ENCODE measurements at places on chromosomes 5 and 9. TPM values are rescaled to one million over a fixed set of nuclear protein-coding genes. Genes with fewer than 3 reads are reported as not detected.
A peak's percentile ranks its signal among the peaks of the same experiment; 100 is the strongest.

LCP2 gene
- total RNA-seq = not detected

OSMR gene
- 0.19 TPM for total RNA-seq

ANKRD33B gene
- total RNA-seq = 2.1 TPM

FGFR4 gene
- total RNA-seq = 244 TPM

FOXD4L5 gene
- total RNA-seq = 0.29 TPM

DNA sequence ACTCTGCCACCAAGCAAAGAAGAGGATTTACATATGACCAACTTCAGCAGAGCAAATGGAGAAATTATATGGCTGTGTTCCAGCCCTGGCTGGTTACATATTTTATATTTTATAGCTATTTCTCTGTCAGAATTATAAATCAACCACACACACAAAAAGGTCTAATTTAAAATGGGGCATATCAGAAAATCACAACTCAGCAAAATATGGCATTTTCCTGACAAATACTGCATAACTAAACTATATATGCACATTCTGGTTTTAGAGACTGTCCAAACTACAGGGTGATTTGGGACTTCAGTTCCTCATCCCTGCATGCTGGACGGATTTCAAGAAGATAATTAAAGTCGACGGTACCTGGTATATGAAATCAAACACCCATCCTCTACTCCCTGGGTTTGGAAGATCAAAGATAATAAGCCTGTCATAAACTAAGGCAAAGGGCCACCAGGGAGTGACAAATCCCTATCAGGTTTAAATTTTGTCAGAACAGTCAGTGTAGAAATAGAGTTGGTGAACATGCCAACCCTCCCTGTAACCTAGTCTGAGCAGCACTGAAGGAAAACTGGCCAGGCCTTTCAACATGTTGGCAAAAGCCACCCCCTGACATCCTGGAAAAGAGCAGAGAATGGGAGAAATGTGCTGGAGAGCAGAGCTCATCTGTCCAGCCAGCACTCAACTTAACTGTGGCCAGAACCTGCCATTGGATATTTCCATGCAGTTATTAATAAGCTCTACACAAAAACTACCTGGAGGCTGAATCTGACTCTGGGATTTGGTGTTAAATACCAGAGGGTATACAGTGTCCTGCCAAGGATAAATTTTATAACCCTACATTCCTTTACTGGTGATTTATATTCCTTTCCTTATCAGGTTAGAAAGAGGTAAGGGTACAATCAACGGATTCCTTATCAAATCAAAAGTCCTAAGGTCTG lies 235.7 kb downstream of the ENC1 start:
- DNase-seq = no peak
- H3K4me1 ChIP-seq = peaks cover 15% of the 10 kb centered on the region
- H3K4me3 ChIP-seq = no peak overlapping the region
- H3K27me3 ChIP-seq = no peaks in the 10 kb centered on the region
- no peaks in the 10 kb centered on the region for H3K36me3 ChIP-seq

DNA sequence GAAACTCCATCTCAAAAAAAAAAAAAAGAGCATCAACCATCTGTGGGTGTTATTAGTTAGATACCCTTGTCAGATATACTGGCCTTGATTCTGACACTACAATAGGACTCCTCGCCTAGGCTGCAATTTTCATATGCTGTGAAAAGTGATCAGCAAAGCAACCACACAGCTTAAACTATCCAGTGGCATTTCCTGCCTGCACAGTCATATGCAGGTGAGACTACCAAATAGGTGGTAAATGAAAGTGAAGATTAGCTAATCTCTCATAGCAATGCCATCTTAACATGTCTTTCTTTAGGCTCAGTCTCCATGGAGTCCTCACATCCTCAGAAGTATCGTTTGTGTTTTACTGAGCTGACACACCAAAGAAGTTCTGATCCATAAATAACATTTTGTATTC lies 40.8 kb downstream of the GRAMD2B start:
- no peaks in the 10 kb centered on the region for H3K27me3 ChIP-seq
- H3K4me3 ChIP-seq = no peak overlapping the region
- DNase-seq = no peak
- H3K27ac ChIP-seq = no peak overlapping the region

GRCh38 chr5:97425511-97425910 lies 242.5 kb upstream of the RIOK2 start:
- H3K27me3 ChIP-seq = no peaks in the 10 kb centered on the region
- no peak for DNase-seq
- H3K36me3 ChIP-seq = no peaks in the 10 kb centered on the region
- no peak overlapping the region for H3K4me3 ChIP-seq
- no peaks in the 10 kb centered on the region for H3K4me1 ChIP-seq
- no peak overlapping the region for H3K27ac ChIP-seq

DNA sequence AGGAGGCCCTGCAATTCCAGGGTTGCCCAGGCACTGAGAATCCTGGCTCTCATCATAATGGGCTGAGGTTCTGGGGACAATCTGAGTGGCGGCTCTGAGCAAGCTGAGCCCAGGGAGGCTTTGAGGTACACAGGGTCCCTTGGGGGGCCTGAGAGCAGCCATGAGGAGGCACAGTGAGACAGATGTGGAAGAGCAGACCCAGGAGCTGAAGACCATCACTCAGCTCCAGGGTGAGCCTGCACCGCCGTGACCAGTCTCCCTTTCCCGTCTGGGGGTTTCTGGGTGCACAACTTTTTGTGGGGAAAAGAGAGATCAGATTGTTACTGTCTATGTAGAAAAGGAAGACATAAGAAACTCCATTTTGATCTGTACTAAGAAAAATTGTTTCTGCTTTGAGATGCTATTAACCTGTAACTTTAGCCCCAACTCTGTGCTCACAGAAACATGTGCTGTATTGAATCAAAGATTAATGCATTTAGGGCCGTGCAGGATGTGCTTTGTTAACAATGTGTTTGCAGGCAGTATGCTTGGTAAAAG lies at the start of gene CCDC183:
Gene CCDC183 (plus strand): TSS at position 101 of the 537 bp plus-strand sequence. CDS start 60 bp downstream, at position 161.
- peak within 1 kb of the TSS; percentile 88 for H3K27ac ChIP-seq
- no peak for DNase-seq
- H3K27me3 ChIP-seq = no peaks in the 10 kb centered on the region
- H3K4me1 ChIP-seq = peaks cover 33% of the 10 kb centered on the region
- peaks cover 4% of the 10 kb centered on the region for H3K36me3 ChIP-seq

DNA sequence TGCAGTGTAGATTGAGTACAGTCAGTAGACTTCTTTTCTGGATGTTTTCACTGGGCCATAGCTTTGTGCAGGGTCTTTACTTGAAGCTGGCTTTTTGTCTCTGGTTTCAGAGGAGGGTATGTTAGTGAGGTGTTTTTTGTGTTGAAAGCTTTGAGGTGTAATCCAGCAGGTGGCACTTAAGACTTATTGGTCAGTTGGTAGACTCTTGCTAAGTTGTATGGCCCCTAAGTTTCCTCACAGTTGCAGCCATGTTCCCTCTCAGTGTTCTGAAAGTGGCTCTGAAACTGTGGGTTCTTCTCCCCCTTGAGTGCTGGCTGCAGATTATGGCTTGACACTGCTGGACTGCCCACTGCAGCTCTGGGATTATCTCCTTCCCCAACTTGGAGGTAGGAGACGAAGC lies 55.7 kb upstream of the SLC44A1 start:
- DNase-seq = no peak
- no peak overlapping the region for H3K27ac ChIP-seq
- H3K27me3 ChIP-seq = no peaks in the 10 kb centered on the region
- no peaks in the 10 kb centered on the region for H3K4me1 ChIP-seq
- peaks cover 6% of the 10 kb centered on the region for H3K36me3 ChIP-seq

- no peaks in the 10 kb centered on the region for H3K4me1 ChIP-seq
- no peaks in the 10 kb centered on the region for H3K27me3 ChIP-seq
- H3K27ac ChIP-seq = no peak overlapping the region
- no peak for DNase-seq
Observed at GRCh38 chr9:11471321-11471720, 858.5 kb upstream of the PTPRD start.

GRCh38 chr5:133499895-133500294 lies 112.4 kb downstream of the FSTL4 start:
- H3K27me3 ChIP-seq = peaks cover 49% of the 10 kb centered on the region
- no peak overlapping the region for H3K27ac ChIP-seq
- DNase-seq = no peak

- peaks cover 5% of the 10 kb centered on the region for H3K36me3 ChIP-seq
- no peak overlapping the region for H3K27ac ChIP-seq
- DNase-seq = no peak
- H3K4me1 ChIP-seq = peaks cover 5% of the 10 kb centered on the region
- H3K27me3 ChIP-seq = peaks cover 10% of the 10 kb centered on the region
Observed at GRCh38 chr5:115297031-115297430, 577 bp upstream of the CCDC112 start.

GRCh38 chr5:79873187-79873586 lies 117.9 kb downstream of the MTX3 start:
- no peak overlapping the region for H3K4me3 ChIP-seq
- no peaks in the 10 kb centered on the region for H3K4me1 ChIP-seq
- no peaks in the 10 kb centered on the region for H3K36me3 ChIP-seq
- H3K27me3 ChIP-seq = peaks cover 3% of the 10 kb centered on the region
- DNase-seq = no peak

- no peak overlapping the region for H3K27ac ChIP-seq
- no peaks in the 10 kb centered on the region for H3K36me3 ChIP-seq
- no peak overlapping the region for H3K4me3 ChIP-seq
- no peak for DNase-seq
Observed at GRCh38 chr5:89208811-89209210, 325.8 kb upstream of the MEF2C start.

Data from progenitor cell of endocrine pancreas (in vitro differentiated cells).